ENCODE measurements at places on chromosomes 11 and 22.

DNA sequence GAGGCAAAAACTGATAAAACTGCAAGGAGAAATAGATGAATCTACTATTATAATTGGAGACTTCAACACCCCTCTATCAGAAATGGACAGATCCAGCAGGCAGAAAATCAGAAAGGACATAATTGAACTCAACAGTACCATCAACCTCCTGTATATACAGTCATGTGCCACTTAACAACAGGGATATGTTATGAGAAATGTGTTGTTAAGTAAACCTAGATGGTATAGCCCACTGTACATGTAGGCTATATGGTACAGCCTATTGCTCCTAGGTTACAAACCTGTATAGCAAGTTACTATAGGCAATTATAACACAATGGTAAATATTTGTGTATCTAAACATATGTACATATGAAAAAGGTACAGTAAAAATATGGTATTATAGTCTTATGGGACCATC is 66.8 kb upstream of the PHF21A start:
- no peak for DNase-seq

GRCh38 chr11:117296881-117297280 is 5.7 kb downstream of the BACE1-AS start:
- DNase-seq = no peak

DNA sequence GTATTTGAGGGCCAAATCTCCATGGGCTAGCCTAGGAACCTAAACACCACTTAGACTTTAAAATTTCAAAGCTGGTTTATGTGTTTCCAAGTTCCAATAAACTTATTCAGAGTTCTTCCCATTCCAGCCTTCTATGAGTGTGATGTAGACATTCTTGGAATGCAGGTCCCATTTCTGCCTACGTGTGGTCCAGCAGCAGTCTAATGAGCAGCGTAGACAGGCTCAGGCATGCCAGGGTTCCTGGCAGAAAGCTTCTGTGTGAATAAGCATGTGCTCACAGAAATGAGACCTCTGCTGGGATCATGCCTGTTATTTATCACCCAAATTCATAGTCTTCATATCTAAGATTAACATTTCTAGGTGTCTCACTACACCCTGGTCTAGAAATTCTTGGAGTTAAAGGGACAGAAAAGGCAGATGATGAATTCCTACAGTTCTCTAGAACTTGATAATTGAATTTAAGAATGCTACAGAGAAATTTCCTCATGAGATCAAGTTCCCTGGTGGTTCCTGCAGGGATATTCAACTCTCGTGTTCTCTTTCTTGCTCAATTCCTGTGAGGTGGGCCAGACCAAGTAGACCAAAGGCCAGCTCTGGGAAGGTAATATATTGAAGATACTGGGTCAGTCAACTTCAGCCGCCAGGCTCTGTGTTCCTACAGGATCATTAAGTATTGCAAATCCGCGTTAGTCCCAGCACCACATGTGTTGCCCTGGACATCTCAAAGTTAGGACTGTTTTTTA is 17.6 kb downstream of the RNF185 start:
- peak; percentile 98 for DNase-seq

GRCh38 chr22:35634015-35634414 is 14.2 kb upstream of the APOL6 start:
- no peak for DNase-seq

GRCh38 chr22:47599753-47600152 is 837.3 kb downstream of the TBC1D22A start:
- DNase-seq = no peak

GRCh38 chr11:129881570-129882170 is 13.7 kb downstream of the NFRKB start:
- peak; percentile 17 for DNase-seq

DNA sequence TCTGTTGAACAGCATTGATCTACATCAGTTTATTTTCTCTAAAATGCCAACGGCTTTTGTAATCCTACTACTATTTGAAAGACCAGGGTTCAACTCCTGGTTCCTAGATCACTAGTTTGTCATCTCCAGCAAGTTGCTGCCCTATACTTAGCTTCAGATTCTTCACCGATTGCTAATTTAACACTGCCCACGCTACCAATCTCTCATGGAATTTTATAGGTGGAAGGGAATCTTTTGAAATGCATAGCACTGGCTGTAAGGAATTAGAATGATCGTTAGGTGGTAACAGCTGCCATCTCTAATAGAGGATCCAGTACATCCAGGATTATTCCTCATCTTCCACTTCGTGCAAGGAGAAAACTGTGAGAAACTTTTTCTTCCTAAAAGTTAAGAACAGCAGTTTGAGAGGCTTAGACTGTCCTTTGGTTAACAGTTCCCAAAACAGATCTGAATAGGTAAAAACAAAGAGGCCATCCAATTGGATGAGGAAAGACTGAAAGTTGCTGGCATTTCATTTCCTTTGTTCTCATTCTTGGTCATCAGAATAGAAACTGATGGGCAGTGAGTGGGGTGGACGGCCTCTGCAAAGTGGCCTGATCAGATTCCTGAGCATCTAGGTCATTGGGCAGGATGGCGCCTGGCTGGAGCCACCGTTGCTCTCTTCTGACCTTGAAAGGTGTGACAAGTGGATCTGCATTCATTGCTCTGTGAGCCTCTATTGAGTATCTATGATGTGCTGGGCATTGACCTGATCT is 236.3 kb upstream of the SORL1-AS1 start:
- no peak for DNase-seq

DNA sequence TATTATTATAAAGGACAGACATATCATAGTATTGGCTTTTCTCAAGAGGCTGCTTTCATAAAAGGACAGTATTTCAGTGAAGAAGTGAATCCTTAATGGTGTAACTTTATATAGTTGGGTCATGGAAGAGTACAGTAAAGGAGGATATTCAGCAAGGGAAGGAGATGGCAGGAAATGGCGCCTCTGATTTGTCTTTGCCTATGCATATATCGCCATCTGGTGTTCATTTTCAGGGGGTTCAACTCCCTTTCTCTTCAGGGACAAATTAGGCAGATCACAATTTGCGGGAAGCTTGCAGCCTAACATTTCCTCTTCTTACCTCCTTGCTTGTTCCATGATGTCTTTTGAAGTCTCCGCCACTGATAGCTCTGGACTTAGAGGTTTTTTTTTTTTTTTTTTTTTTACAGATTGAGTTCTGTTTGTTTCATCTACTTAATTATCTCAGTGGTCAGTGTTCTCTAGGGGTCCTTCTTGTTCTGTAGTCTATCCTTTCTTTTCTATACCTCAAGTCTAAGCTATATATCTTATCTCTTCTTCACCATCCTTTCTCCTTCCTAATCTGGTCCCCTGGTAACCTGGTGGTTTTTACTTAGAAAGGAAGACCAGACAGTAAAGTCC is 21.8 kb upstream of the RRM1 start:
- DNase-seq = peak; percentile 75

DNA sequence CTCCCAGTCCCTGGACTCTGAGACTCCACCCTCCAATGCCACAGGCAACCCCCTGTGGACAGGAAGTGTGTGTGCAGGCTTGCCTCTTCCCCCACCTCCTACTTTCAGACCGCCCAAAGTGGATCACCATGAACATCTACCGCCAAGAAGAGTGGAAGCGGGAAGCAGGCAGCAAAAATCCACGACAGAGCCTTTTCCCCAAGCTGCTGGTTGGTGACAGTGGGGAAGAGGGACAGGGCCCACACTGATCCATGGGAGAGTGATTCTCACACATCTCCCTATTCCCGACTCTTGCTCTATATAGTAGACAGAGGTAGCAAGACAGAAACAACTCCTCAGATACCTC is 53.4 kb upstream of the SPATA19 start:
- DNase-seq = no peak

DNA sequence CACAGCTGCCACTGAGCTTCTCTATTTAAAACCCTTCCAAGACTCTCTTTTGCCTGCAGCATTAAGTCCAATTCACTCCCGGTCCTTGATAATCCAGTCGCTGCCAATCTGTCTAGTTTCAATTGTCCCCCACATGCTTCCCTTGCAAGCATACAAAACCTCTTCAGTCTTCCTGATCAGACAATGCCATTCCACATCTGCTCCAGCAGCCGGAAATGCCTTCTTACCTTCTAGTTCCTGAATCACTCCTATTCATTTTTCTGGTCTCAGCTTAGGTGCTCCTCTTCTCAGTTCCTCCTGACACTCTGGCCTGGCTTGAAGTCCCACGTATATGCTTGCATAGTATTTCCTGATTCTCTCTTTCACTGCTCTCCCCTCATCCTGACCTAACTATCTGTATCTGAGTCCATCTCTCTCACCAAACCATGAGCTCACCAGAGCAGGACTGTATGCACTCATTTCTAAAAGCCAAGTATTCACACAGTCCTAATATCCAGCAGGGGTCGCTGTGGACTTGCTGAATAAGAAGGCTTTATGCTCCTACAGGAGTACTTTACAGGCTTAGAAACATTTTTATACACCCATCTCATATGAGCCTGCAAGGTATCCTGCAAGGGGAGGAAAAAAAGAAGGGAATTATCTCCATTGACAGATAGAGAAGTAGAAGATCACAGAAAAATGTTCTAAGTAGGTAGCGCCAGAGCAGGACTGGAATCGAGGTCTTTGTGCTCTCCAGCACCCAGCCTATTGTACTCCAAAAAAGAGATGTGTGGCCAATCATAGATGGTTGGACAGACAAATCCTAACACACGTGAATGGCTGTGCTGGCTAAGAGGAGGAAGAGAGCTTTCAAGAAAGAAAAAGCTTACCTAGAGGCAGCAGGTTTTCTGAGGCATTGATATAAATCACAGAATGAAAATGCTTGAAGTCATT is 19.2 kb downstream of the XRRA1 start:
- peak; percentile 93 for DNase-seq

GRCh38 chr11:130639369-130639768 is 190.9 kb downstream of the ADAMTS15 start:
- no peak for DNase-seq
